ENCODE measurements at places on chromosomes 2 and 18.

- no peak for DNase-seq
These were observed 21.1 kb downstream of the RHOB start for GRCh38 chr2:20467789-20468548.

DNA sequence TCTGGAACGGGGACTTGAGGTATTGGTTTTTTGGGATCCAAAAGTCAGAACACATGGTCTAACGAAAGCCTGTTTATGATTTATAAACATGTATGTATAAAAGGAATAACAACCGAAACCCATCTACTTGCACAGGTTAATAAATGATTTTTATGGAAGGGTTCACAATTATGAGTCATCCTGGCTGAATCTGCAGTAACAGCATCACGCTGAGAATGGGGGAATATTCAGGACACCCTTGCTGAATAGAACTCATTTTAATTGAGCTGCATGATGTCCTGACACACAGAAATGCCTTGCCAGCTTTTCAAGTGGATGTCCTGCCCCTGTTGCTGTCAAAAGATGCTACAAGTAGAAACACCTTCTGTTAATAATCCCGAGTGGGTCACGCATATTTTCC, 54.7 kb upstream of the TGFA start:
- DNase-seq = no peak

DNA sequence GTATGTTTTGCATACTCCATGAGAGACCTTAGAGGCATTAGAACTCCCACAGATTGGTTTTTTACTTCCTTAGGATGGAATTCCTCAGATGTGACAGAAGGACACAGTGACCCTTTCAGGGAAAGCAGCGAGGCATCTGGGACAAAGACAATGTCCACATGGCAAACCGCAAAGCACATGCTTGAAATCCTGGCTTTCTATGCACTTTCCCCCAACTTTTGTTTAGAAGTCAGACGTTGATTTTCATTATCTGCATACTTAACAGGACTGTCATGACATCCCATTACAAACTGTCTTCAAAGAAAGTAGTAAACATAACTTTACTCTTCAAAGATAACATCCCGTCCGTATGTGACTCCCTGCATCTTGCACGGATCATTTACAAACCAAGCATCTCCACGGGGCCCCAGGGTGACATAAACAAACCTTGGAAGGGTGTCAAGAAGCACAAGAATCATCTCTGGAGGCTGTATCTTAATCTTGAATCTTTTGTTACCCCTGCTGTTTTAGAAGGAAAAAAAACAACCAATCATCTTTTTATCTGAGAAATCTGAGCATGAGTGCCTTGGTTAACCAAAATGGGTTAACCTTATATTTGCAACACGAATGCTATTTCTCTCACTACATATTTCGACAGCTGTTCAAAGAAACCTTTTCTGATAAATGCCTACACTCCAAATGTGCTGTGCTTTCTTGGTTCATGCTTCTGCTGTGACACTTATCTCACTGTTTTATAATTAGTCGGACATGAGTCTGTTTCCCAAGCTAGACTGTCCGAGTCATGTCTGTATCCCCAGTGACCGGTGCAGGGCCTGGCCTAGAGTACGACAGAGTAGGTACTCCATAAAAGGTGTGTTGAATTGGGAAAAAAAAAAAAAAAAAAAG, 90.8 kb downstream of the CCBE1 start:
- DNase-seq = peak; percentile 75

DNA sequence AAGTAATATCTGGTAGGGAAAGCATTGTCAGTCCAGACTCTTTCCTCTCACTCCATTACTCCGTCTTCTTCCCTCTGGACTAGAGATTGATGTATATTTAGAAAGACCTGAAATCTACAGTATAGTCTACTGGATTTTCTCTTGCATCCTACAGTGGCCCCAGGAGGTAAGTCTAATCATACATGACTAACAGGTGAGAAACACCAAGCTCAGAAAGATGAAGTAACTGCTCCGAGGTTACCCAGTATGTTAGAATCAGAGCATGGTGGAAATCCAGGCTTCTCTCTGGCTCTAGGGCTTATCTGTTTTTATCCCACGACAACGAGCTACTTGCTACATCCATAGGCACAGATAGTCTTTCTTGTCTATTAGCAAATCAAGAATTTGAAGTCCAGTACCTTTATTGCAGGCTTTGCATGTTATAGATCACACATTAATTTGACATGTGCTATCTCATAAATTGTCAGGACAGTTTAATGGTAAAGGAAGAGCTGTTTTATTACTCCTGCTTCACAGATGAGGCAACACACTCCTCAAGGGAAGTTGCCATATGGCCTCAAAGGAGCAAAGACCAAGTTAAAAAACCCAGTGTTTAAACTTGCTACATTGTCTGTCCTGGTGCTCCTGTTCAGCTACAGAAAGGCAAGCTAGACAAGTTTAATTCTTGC, 484.3 kb downstream of the THSD7B start:
- DNase-seq = no peak

DNA sequence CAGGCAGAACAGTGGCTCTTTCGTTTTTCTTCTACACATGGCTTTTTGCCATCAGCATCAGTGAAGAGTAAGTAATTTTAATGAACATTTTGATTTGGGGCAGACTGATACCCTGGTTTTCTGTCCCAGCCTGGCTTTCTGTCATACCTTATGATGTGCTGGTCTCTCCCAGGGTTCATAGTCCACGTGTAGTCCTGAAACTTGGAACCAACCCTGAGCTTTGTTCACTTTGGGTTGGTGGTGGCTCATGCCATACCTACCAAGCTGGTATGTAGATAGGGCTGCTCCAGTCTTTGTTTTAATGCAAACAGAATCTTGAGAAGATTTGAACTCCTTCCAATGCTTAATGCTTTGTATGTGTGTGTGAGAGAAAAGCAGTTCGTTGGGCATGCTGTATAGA, 4.9 kb downstream of the COPS7B start:
- DNase-seq = no peak

GRCh38 chr2:111169268-111169667, 48.6 kb downstream of the BCL2L11 start:
- no peak for DNase-seq

DNA sequence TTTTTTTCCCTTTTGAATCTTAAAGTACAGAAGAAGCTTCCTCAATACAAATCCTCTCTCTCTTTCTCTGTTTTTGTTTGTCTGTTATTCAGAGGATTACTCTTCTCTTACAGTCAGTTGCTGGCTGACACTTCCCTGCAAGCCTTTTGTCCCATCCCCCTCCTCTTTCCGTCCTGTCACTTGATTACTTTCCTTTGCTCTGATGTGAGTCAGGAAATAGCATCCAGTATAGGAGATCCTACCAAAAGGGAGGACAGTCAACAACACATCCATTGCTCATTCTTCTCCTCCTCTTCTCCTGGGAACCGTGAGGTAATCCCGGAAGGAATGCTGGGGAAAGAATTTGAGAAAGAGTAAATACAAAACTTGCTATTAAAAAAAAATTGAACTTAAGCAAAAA, 79.3 kb upstream of the SCN7A start:
- peak; percentile 73 for DNase-seq

All from fibroblast of skin of right biceps (primary cell).